ENCODE measurements at places on chromosomes 2 and 18. TPM values are rescaled to one million over a fixed set of nuclear protein-coding genes. Genes with fewer than 3 reads are reported as not detected.

GRCh38 chr18:48975120-48975816 lies 24.5 kb upstream of the SMAD7 start:
- DNase-seq = no peak
- peak overlapping the region; percentile 86 for H3K4me3 ChIP-seq
- H3K36me3 ChIP-seq = no peaks in the 10 kb centered on the region

DNA sequence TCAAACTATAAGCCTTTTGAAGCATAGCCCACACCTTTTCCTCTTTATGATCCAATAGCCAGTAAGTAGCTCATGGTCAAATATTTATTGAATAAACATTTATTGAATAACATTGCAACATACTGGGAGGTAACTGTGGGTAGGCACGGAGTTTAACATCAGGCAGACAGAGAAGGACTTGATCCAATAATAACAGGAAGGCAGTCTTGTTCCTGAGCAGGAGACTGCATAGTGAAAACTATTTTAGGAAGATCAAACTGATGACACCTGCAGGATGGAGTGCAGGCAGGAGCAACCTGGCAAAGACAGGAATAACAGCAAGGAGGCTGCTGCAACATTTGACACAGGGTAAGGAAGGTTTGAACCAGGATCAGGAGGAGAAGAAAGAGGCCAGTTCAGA lies 3.1 kb upstream of the DCTN1 start:
- H3K27me3 ChIP-seq = no peaks in the 10 kb centered on the region
- DNase-seq = no peak
- H3K4me1 ChIP-seq = peaks cover 93% of the 10 kb centered on the region
- H3K36me3 ChIP-seq = no peaks in the 10 kb centered on the region
- H3K27ac ChIP-seq = peak overlapping the region; percentile 43

GRCh38 chr18:76339246-76339620 lies 155.8 kb downstream of the ZNF516 start:
- H3K4me3 ChIP-seq = no peak overlapping the region
- no peaks in the 10 kb centered on the region for H3K27me3 ChIP-seq
- H3K4me1 ChIP-seq = no peaks in the 10 kb centered on the region
- no peaks in the 10 kb centered on the region for H3K36me3 ChIP-seq

DNA sequence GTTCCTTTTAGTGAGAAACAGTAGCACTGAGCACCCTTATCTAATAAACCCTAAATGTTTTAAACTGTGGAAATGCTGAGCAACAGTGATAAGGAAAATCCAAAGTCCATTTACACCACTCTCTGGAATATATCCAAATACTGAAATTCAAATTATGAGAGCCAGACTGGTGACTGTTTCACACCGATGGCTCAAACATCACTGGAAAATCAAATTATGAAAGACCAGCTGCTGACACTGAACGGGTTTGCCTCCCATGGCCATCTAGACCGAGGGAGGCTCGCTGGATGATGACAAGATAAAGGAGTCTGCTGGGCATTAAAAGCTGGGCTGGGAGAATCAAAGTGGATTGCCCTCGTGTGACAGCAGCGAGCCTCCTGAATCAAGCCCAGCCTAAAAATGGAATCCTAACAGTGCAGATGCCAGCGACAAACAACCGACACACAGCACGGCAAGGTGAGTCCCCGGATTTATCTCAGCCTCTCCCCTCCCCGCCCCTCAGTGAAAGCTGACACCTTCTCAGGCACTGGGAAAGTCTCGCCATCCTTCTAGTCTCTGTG lies 30.3 kb downstream of the SERPINE2 start:
- no peaks in the 10 kb centered on the region for H3K27me3 ChIP-seq
- no peak overlapping the region for H3K27ac ChIP-seq
- no peaks in the 10 kb centered on the region for H3K36me3 ChIP-seq
- peaks cover 6% of the 10 kb centered on the region for H3K4me1 ChIP-seq
- no peak for DNase-seq
- no peak overlapping the region for H3K4me3 ChIP-seq

DNA sequence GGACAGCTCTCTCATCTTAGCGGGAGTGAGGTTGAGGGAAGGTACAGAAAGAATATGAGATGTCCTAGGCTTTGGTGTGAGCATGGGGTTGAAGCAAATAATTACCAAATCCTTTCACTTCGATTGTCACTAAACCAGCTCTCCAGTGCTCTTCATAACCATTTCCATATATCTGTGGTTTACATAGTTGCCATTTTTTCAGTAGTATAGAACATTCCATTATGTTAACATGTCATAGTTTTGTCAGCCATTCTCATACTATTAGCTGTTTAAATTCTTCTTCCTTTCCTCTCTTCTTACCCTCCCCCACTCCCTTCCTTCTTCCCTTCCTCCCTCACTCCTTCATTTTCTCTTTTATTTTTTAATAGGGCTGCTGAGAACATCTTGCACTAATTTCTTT lies 205.9 kb downstream of the BABAM2 start:
- H3K36me3 ChIP-seq = no peaks in the 10 kb centered on the region
- H3K4me1 ChIP-seq = peaks cover 8% of the 10 kb centered on the region
- H3K27me3 ChIP-seq = no peaks in the 10 kb centered on the region
- DNase-seq = no peak

DNA sequence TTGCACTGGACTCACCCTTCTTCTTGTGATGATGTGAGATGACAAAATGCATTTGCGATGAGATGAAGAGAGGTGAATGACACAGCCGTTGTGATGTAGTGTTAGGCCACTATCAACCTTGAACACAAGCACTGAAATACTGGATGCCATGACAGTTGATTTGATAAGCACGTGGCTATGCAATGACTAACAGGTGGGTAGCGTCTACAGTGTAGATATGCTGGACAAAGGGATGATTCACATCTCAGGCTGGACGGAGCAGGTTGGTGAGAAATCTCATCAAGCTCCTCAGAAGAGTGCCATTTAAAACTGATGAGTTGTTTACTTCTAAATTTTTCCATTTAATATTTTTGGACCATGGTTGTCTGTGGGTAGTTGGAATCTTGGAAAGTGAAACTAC lies 375.8 kb upstream of the LYPD1 start:
- no peaks in the 10 kb centered on the region for H3K36me3 ChIP-seq
- H3K4me1 ChIP-seq = no peaks in the 10 kb centered on the region
- no peak overlapping the region for H3K4me3 ChIP-seq

Gene IL36B
- total RNA-seq = not detected

Gene DCDC2C
- total RNA-seq = not detected

Gene CPS1
- total RNA-seq = 1.4 TPM
